CD4-positive, alpha-beta T cell treated with Interleukin-17A for 4 hours (primary cell): ENCODE measurements at places on chromosomes 7 and 10.

DNA sequence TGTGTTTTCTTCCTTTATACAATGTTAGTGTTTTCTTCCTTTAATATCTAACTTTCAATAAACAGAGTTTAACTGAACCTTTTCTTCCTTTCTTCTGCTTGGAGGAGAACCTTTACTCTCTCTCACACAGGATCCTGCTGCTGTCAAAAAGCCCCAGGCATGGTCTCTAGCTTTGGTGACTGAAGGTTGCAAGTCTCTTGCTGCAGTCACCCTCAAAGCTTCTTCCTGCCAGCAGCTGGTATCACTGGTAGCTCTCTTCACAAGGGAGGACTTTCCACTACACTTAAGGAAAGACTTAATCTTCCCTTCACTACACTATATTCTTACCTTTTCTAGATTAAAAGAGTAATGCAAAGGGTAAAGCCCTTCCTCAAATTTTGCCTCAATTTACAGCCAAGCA is 153.4 kb downstream of the SGMS1 start:
- DNase-seq = no peak

DNA sequence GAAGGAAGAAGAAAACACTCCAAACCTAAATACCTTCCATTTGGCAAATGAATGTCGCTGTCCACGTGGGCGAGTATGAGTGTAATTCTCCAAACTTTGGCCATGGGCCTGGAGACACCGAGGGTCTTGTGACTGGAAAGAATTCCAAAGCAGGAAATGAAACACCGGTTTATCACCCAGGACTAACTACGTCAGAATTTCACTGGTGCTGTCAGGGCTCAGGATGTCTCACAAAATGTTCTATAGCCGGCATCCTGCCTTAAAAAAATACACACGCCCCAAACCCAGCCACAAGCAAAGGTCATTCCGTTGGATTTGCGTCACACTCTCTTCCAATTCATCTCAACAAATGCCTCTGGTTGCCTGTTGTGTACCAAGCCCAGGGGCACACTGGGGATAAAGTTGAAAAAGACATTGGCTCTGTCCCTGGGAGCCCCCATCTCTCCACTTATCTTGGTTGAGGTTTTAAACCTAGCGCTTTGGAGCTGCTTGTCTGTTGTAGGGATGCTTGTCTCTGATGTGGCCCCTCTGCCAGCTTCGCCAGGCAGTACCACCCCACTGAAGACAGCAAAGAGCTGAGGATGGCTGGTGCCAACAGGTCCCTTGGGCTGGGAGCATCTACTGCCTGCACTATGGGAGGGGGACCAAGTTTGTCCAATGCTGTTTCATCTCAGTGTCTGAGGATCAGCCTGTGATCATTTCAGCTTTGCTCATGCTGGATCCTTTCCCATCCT is 31.2 kb downstream of the GSTO2 start:
- no peak for DNase-seq

- no peak for DNase-seq
These were observed 50.5 kb upstream of the GPR141 start for GRCh38 chr7:37633048-37633447.

DNA sequence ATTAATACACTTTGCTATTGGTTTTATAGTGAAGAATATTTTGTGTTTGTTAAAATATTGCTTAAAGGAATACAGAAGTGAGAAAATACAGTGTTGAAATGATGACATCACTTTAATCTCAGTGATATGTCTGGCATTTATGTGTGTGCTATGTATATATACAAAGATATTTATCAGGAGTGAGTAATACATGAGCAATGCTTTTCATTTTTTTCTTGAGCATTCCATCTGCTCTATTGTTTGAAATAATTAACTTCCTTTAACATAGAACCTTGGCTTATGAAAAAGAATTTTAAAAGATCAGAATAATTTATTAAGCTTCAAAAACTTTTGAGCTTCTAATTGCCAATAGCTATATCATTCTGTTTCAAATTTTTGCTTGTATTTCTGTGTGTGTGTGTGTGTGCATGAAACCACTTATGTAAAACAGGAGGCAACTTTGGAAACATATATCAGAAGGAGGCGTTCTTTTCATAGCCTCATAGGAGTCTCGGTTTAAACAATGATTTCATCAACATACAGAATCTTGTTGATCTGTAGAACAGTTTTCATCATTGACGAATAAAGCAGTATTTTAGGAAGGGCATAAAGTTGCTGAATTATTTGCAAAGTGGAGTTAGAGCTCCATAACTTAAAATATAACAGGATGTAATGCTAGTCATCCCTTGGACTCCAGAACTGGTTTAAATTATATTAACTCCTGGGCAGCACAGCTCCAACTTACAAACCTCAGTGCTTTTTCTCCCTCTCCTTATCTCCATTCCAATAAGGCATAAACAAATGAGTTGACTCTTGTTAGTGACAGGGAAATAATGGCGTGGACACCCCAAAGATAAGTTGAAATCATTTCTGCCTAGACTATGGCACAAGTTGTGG is 228.4 kb upstream of the DGKB start:
- DNase-seq = no peak
